Diencephalon (tissue), 1 donor: ENCODE measurements at places on chromosomes 11 and 22. TPM values are rescaled to one million over a fixed set of nuclear protein-coding genes. Genes with fewer than 3 reads are reported as not detected.

Gene MPPED2
- total RNA-seq, result 84.9 TPM

Gene TMEM9B
- total RNA-seq, result 75.7 TPM

Gene RASD2
- total RNA-seq, result 6.0 TPM

Gene EHBP1L1
- total RNA-seq, result 11.8 TPM

Gene OR2AG1
- total RNA-seq, result not detected

Gene IGF2
- 15.7 TPM for total RNA-seq

Gene EML3
- total RNA-seq, result 7.4 TPM

Gene OR1S1
- total RNA-seq, result not detected
